ENCODE measurements at places on chromosomes 16 and 17. TPM values are rescaled to one million over a fixed set of nuclear protein-coding genes. Genes with fewer than 3 reads are reported as not detected.

TAC4 gene
- not detected for total RNA-seq

CDH3 gene
- total RNA-seq = 196 TPM

SLFN13 gene
- total RNA-seq = 0.73 TPM

MPG gene
- total RNA-seq = 147 TPM

MAPT gene
- total RNA-seq = 1.5 TPM
